ENCODE measurements at places on chromosomes 5 and 9.

DNA sequence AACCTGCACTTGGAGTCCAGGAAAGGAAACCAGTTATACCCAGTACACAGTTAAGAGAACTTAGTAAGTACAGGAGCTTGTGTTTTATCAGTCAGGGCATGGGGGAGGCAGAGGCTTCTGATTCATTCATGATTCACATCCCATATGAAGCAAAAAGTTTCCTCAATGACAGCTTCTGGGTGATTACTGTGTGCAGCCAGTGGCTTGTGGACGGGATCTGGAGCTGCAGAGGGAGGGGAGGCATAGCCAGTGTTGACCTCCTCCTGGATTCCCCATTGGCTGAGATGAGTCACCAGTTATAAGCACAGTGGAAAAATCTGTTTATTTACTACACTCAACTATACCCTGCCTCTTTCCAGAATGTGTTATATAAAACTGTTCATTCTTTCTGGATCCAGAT, 17.7 kb downstream of the IL31RA start:
- DNase-seq = no peak

GRCh38 chr5:125394661-125395280, 648.3 kb upstream of the ZNF608 start:
- no peak for DNase-seq

DNA sequence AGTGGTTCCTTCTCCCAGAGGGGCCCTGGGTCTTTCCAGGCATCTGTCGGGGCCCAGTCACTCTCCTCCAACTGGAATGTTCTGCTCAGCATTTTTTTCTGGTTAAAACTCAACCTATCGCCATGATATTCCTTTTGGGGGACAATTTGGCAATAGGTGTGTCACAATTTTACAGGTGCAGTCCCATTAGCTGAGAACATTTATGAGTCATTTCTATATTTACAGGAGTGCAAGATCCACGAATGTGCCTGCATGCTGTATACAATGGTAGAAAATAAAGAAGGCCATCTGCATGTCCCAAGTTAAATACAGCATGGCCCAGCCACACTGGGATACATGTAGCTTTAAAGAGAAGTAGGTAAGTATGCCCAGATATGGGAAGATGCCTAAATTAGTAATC, 28.8 kb upstream of the SEMA4D start:
- DNase-seq = no peak

- no peak for DNase-seq
These were observed 4.8 kb downstream of the IRX1 start for GRCh38 chr5:3600106-3601060.

Data from NCI-H524 treated with DMSO at 0.1 percent for 48 hours (cell line).